Dermis microvascular lymphatic vessel endothelial cell (primary cell): ENCODE measurements at places on chromosomes 4 and X. TPM values are rescaled to one million over a fixed set of nuclear protein-coding genes. Genes with fewer than 3 reads are reported as not detected.

The CT45A3 gene
- total RNA-seq, result not detected in 2 replicates

The IDUA gene
- total RNA-seq, result 5.4 and 10.5 TPM in 2 replicates

The DKK2 gene
- total RNA-seq, result not detected in 2 replicates

The BTK gene
- under 0.01 TPM in 1 of 2 replicates, not detected in the other for total RNA-seq

The GASK1B gene
- total RNA-seq, result 44.8 and 57.9 TPM in 2 replicates

The MAGEA2B gene
- total RNA-seq, result not detected in 2 replicates

The CWH43 gene
- not detected in 2 replicates for total RNA-seq

The NKX3-2 gene
- under 0.01 TPM in 2 replicates for total RNA-seq

The SERTM2 gene
- not detected in 2 replicates for total RNA-seq

The ADH1C gene
- total RNA-seq, result not detected in 2 replicates

The SLC10A4 gene
- total RNA-seq, result under 0.01 and 0.13 TPM in 2 replicates

The FAM47A gene
- total RNA-seq, result not detected in 2 replicates

The LRP2BP gene
- total RNA-seq, result 0.38 and 0.51 TPM in 2 replicates

The MAGEA6 gene
- total RNA-seq, result not detected in 2 replicates

The SPP1 gene
- not detected in 2 replicates for total RNA-seq

The TFE3 gene
- 9.5 and 15.6 TPM in 2 replicates for total RNA-seq

The CDKL2 gene
- total RNA-seq, result 0.13 TPM in 2 replicates

The MAGEA8 gene
- total RNA-seq, result not detected in 2 replicates

The TBC1D14 gene
- 17.1 and 20.6 TPM in 2 replicates for total RNA-seq

The GLRA2 gene
- not detected in 2 replicates for total RNA-seq
